Mucosa of gallbladder (tissue), 1 donor: ENCODE measurements at places on chromosomes 6 and 20.

DNA sequence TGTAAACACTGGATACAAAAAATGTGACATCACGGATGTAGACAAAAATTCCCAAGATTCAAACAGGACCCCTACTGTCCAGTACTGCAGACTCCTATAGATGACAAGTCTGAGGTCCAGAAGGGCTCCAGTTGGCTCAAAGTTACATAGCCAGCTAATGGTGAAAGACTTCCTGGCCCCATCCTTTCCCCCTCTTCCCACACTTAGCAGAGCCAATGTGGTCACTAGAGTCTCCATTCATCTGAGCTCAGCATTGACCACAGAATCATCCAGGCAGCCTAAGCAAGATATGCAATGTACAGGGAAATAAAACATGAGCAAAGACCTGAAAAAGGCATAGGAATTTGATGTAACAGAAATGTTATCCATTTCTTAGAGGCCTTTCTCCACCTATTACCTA, 180.5 kb downstream of the ADAT2 start:
- DNase-seq, result no peak

DNA sequence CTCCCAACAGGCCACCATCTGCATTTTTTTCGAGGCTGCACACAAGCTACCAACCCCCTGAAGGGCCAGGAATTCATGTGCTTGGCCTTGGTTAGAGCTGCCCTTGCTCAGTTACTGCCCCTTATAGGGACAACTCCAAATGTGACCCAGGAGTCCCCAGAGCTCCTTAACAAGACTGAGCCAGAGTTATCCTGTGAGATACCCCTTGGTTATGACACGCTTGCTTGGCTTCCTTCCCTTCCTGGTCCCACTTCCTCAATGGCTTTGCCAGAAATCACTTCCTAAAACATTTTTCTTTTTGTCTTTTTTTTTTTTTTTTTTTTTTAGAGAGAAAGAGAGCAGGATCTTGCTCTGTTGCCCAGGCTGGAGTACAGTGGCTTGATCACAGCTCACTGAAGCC, 8.9 kb downstream of the TREM1 start:
- no peak for DNase-seq

GRCh38 chr20:62287759-62288534, 14.8 kb upstream of the ADRM1 start:
- no peak for DNase-seq

DNA sequence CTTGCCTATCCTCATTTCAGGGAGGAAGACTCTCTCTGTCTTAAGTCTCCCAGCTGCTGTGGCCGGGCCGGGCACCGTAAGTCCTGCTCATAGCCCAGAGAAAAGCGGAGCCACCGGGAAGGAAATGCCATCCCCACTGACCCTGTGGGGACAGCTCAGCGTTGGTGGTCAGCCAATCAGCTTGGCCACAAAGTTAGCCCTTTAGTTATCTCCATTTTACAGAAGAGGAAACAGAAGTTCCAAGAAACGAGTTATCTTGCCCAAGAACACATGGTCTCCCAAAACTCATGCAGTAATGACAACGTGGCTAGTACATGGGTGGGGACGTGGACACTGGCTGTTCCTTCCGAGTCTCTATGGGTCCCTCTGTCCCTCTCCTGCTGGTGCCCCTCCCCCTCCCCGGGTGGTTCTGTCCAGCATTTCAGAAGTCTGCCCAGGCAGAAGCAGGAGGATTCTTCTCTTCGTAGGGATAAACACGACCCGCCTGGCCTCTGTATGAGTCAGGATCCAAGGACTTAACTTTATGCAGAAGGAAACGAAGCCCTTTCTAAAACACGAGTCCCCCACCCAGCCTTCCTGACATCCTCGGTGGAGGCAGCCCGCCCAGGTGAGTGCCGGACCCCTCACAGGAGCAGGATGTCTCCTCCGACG, 273.8 kb downstream of the CDH4 start:
- DNase-seq, result no peak

DNA sequence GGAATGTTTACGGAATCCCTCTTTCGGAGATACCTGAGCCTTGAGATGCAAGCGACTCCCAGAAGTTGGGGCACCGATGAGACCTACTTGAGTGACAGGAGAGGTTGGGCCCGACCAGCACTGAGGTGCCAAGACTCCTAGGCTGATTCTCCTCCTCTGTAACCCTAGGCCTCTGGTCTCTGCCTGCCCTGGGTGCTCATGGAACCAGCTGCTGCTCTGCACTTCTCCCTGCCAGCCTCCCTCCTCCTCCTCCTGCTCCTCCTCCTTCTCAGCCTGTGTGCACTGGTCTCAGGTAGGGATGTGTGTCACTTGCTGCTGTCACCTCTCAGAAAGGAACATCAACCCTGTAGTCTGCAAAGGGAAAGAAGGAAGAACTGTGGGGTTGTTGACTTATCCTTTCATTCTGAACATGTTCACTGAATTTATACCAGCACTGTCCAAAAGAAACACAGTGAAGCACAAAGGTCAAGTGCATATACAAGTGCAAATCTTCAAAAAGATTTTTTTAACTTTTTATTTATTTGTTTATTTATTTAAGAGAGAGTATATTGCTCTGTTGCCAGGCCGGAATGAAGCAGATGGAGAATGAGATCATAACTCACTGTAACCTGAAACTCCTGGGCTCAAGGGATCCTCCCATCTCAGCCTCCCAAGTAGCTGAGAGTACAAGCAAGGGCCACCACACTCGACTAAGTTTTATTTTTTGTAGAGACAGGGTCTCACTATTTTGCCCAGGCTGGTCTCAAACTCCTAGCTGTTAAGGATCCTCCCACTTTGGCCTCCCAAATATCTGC, 913 bp downstream of the BTN2A2 start:
- DNase-seq, result no peak
